ENCODE measurements at places on chromosomes 3 and 15. TPM values are rescaled to one million over a fixed set of nuclear protein-coding genes. Genes with fewer than 3 reads are reported as not detected.
A peak's percentile ranks its signal among the peaks of the same experiment; 100 is the strongest.

GRCh38 chr15:88648357-88649214 is 9.8 kb downstream of the ISG20 start:
- DNase-seq, result peak; percentile 74

The ZNF385D gene
- total RNA-seq, result 0.79 TPM

The TMEM45A gene
- 4.6 TPM for total RNA-seq

The GP5 gene
- not detected for total RNA-seq

DNA sequence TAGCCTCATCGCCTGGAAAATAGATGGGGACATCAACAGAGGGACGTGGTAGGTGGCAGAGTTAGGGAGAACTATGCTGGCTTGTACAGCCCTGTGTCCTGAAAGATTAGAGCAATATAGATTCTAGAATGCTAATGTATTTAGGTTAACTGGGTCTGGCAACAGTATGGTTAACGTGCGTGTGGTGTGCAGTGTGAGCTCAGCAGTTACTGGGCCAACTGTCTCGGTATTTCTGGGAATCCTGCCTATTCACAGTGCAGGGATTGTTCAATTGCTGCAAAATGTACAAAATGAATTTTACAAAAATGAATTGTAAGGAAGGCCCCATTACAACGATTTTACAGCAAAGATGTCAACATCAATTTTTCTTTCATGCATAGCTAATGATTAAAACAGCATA is 20.6 kb downstream of the MEIS2 start:
- no peak for DNase-seq

- DNase-seq, result no peak
Measured at GRCh38 chr3:1515882-1516281, 423.1 kb downstream of the CNTN6 start.

DNA sequence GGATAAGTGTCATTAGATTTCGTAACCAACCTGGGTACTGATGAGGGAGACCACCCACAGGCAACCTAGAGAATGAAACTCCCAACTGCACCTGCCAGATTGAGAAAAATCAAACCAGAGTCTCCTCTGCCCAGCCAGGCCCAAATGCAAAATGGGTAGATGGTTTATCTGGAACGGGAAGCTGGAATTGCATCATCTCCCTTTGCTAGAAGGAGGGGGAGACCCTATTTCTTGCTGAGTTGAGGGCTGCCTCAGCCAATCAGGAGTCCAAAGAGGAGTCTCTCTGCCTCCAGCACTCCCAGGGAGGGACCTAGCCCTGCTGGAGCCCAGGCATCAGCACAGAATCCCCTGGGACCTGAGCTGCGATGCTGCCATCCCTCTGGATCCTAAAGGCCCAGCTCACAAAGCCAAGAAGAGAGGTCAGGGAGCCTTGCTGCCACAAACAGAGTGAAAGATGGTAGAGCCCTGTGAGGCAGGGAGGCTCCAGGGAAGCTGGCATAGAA is 8.1 kb downstream of the RMDN3 start:
- DNase-seq, result no peak
